CD8-positive, alpha-beta memory T cell (primary cell): ENCODE measurements at places on chromosomes 6 and 20.

GRCh38 chr6:85756982-85757381 is 114.3 kb upstream of the SYNCRIP start:
- DNase-seq: no peak

GRCh38 chr20:22679197-22679596 is 94.8 kb upstream of the FOXA2 start:
- DNase-seq: no peak

DNA sequence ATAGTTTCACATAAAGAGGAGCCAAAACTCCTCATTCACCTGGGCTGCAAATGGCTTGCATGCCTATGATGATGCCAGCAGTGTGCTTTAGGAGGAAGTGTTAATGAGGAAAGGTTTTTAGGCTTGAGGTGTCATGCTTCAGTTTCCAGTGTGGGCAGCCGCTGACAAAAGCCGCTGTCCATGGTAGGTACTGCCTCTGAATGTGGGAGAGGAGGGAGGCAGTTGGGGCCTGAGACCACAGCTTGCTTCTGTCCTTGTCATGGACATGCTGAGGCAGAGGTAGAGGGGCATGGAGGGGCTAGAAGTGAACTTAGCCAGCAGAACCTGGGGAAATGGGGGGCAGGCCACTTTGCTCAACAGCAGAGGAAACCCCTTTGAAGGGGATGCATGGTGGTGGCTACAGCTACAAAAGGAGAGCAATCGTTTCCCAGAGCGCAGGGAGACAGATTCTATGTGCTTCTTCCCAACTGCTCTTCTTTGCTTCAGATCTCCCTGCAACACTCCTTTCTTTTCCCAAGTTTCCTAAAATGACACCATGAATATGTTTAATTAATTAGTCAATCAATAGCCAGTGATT is 372.1 kb upstream of the CNR1 start:
- DNase-seq: no peak

GRCh38 chr6:71197780-71198179 is 90.8 kb upstream of the OGFRL1 start:
- DNase-seq: no peak

DNA sequence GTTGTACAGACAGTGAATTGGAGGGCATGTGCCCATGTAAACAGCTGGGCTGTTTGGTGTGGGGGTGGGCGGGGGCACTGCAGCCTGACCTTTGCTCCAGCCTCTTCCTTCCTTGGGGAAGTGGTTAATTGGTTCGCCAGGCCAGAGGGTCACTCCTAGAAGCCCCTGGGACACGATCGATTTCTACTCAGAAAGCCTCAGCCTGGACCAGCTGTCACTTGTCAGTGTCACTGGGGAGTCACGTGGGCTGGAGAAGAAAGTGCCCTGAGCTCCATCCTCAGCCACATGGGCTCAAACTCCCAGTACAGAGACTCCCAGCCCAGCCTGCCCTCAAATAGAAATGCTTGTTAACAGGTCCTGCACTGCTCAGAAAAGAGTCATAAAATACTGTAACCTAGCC is 423.8 kb upstream of the SULF2 start:
- DNase-seq: no peak

DNA sequence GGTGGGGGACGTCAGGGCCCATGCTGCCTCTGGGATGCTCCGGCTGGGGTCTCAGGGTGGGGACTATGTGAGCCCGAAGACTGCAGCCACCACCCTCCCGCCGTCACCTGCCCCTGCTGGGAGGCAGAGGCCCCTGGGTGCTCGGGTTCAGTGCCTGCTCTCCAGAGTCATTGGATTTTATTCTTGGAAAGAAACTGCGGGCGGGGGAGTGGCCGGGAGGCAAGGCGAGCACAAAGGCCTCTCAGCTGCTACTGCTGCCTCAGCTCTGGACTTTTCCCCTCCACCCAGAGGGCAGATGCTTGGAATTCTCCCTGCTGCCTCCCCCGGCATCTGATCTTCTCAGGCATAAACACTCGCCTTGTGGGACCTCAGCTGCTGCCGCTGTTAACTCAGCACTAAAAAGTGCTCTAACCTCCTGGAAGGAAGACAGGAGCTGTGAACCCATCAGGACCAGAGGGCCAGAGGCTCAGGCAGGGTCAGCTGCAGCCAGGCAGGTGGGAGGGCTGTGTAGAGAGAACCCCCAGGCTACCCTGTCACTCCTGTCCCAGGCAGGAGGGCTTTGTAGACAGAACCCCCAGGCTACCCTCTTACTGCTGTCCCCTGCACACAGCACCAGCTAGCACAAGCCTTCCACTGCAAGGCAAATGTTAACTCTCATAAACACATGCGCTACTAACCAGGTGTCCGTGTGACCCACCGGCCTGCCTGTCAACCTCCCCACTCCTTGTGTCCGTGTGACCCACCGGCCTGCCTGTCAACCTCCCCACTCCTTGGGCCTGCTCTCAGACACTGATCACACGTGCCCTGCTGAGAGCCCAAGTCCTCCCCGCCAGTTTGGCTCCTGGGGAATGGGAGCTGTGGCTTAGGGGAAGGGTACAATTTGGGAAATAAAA is 9.4 kb upstream of the FRMD1 start:
- no peak for DNase-seq

- DNase-seq: no peak
Measured at GRCh38 chr20:10786678-10787077, 112.9 kb upstream of the JAG1 start.

GRCh38 chr6:95185874-95186273 is 391.5 kb upstream of the MANEA start:
- no peak for DNase-seq

- no peak for DNase-seq
Measured at GRCh38 chr6:41071501-41071922, 644 bp downstream of the OARD1 start.

- no peak for DNase-seq
Measured at GRCh38 chr6:82268301-82268846, 20.8 kb upstream of the IBTK start.

GRCh38 chr6:143063631-143064030 is 2.9 kb downstream of the AIG1 start:
- DNase-seq: no peak

GRCh38 chr6:92541448-92542060 is 877.8 kb downstream of the EPHA7 start:
- DNase-seq: no peak

DNA sequence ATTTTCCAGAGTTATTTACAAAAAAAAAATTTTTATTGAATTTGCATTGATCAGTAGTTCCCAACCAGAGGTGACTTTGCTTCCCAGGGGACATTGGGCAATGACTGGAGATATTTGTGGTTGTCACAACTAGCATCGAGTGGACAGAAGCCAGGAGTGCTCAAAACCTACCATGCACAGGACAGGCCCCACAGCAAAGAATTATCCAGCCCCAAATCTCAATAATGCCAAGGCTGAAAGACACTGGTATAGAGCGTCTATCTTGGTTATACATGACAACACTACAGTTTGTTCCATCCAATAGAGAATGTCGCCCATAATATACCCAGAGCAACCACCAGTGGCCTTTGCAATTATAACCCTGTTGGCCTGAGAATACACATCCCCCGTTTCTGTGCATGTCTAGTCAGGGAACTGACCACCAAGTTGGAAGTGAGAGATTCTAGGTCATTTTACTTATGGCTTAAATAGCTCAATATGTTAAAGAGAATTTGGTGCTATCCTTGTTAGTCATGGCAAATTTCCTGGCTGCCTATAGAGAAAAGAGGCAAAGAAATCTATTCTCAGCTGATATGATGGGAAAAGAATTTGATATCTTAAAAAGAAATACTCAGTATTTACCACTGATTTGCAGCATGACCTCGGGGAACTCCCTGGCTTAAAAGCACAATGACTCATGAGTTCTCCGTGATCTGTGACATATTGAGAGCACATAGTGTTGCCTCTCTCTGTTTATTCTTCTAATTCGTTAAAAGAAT is 76.0 kb upstream of the ADTRP start:
- DNase-seq: no peak

GRCh38 chr6:75267461-75267860 is 17.1 kb downstream of the TMEM30A start:
- DNase-seq: no peak

DNA sequence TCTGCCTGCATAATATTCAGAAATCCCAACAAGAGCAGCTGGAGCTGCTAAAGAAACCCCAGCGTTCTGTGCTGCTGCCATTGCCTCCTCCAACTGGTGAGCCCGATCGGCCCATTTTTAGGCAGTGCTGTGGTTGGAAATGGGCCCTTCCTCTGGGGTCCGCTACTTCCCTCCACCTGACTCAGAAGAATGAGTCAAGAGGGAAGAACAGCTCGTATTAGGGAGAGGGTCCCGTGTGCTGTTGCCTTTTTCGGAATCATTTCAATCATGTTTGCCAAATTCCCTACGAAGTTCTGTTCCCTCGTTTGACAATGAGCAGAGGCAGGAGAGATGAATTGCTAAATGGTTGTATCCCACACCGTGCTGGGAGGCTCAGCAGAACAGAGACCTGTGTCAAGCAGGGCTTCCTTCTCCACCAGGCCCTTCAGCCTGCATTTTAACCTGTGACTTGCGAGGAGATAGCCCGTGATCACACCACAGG is 38.4 kb downstream of the THBS2 start:
- no peak for DNase-seq

GRCh38 chr6:158408552-158409130 is 96.4 kb downstream of the TULP4 start:
- no peak for DNase-seq

- DNase-seq: no peak
Measured at GRCh38 chr20:4053071-4053919, 37.9 kb upstream of the RNF24 start.

DNA sequence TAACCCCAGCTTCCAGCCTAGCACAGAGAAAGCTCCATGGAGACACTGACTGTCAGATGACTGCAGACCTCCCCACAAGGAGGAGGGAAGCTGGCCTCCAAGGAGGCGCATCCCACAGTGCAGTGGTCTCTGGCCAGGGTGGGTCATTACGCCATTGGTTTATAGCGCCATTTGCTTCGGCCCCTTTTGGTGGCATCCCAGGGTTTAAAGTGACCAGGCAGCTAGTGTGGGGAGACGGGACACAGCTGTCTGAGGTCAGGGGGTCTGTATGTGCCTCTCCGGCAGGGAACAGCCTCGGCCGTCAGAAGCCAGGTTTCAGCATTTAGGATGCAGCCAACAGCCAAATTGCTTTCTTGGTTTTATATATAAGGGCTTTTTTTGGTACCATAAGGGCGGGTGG is 15.8 kb upstream of the PMEPA1 start:
- no peak for DNase-seq

GRCh38 chr20:46624946-46625345 is 26.3 kb downstream of the SLC13A3 start:
- DNase-seq: no peak

DNA sequence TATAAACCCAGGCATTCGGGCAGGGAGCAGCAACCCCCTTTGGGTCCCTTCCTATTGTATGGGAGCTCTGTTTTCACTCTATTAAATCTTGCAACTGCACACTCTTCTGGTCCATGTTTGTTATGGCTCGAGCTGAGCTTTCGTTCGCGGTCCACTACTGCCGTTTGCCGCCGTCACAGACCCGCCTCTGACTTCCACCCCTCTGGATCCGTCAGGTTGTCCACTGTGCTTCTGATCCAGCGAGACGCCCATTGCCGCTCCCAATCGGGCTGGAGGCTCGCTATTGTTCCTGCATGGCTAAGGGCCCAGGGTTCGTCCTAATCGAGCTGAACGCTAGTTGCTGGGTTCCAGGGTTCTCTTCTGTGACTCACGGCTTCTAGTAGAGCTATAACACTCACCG is 111.3 kb downstream of the TMEM170B start:
- no peak for DNase-seq

DNA sequence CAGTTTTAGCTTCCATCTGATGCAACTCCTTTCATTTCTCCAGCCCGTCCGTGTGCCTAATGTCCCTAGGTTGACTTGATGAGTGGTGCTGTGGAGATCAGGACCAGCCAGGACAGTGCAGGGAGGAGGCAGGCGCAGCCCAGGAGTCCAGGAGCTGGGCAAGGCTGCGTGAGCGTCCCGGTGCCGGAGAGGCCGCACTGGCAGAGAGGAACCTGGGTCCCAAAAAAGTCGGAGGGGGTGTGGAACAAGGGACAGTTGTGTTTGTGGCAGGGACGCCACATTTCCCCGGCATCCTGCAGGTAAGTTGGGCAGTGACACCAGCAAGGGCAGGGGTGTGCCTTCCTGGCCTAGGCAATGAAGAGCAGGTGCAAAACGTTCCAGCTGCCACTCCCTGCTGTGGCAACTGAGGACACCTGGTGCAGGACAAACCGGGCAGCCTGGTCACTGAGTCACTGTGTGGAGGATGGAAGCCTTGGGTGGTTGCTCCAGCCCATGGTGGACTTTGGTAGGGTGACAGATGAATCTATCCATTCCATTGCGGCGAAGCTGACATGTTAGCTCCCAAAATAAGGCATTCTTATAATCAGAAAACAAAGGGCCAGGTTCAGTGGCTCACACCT is 53.2 kb downstream of the RAMACL start:
- no peak for DNase-seq

GRCh38 chr6:37877373-37878149 is 58.0 kb downstream of the ZFAND3 start:
- DNase-seq: no peak

DNA sequence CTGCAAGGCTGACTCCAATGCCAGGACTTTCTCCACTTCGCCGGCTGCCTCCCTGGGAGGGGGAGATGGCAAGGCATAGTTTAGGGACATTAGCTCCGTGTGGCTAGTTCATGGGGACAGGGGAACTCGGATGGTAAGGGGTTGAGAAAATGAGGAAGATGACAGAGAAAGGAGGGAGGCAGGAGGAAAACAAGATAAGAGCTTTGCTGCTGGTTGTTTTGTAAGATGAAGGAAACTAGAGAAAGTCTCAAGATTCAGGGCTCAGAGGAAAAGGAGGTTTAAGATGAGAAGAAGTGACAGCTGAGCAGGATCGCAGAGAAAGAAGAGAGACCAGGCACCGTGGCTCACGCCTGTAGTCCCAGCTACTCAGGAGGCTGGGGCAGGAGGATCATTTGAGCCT is 180.9 kb upstream of the RREB1 start:
- no peak for DNase-seq
